ENCODE measurements at places on chromosomes 2 and 18.
A peak's percentile ranks its signal among the peaks of the same experiment; 100 is the strongest.

GRCh38 chr2:190979906-190980629, 33.9 kb downstream of the STAT1 start:
- DNase-seq, result peak; percentile 88
- H3K27me3 ChIP-seq, result no peaks in the 10 kb centered on the region
- H3K27ac ChIP-seq, result peak overlapping the region; percentile 66
- H3K36me3 ChIP-seq, result peaks cover 14% of the 10 kb centered on the region
- H3K4me1 ChIP-seq, result peaks cover 22% of the 10 kb centered on the region
- no peak overlapping the region for H3K4me3 ChIP-seq

- no peaks in the 10 kb centered on the region for H3K27me3 ChIP-seq
- H3K36me3 ChIP-seq, result no peaks in the 10 kb centered on the region
- no peak overlapping the region for H3K4me3 ChIP-seq
Observed at GRCh38 chr18:4276953-4277585, 178.0 kb downstream of the DLGAP1 start.

- H3K4me1 ChIP-seq, result peaks cover 4% of the 10 kb centered on the region
- no peak overlapping the region for H3K4me3 ChIP-seq
- no peaks in the 10 kb centered on the region for H3K36me3 ChIP-seq
- no peak overlapping the region for H3K27ac ChIP-seq
- no peak for DNase-seq
- no peaks in the 10 kb centered on the region for H3K27me3 ChIP-seq
Observed at GRCh38 chr18:22826726-22827125, 106.4 kb upstream of the RBBP8 start.

DNA sequence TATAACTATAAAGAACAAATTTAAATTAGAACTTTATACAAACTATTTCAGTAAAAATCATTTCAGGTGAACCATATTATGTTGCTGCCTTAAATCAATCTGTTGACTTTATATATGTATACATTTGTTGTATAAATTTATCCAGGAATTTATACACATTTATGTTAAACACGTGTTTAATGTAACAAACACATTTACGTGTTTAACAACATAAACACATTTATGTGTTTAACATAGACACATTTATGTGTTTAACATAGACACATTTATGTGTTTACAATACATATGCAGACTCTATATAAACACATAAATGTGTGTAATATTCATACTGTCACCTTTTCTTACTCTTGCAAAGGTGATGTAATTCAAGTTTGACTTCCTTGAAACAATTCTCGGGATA, 75.4 kb upstream of the TWSG1 start:
- H3K36me3 ChIP-seq, result peaks cover 10% of the 10 kb centered on the region
- no peaks in the 10 kb centered on the region for H3K27me3 ChIP-seq
- DNase-seq, result no peak
- H3K4me3 ChIP-seq, result no peak overlapping the region

DNA sequence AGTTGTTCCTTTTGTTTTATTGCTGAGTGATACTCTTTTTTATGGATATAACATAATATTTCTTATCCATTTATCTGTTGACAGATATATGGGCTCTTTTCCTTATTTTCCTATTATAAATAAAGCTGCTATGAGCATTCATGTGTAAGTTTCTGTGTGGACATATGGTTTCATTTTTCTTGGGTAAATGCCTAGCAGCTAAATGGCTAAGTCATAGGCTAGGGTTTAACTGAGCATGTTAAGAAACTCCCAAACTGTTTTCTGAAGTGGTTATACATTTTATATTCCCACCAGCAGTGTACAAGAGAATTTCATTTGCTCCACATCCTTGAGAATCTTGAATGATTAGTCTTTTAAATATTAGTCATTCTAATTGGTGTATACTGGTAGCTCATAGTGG, 786.6 kb upstream of the CDH2 start:
- no peak overlapping the region for H3K4me3 ChIP-seq
- H3K27ac ChIP-seq, result no peak overlapping the region
- H3K36me3 ChIP-seq, result no peaks in the 10 kb centered on the region
- no peak for DNase-seq
- no peaks in the 10 kb centered on the region for H3K4me1 ChIP-seq
